ENCODE measurements at places on chromosomes 1 and 21. TPM values are rescaled to one million over a fixed set of nuclear protein-coding genes. Genes with fewer than 3 reads are reported as not detected.

The SLC2A5 gene
- 2.7 TPM for total RNA-seq

The DEPDC1 gene
- 1.9 TPM for total RNA-seq

The C8B gene
- total RNA-seq = not detected

The COL9A2 gene
- total RNA-seq = 11.4 TPM

DNA sequence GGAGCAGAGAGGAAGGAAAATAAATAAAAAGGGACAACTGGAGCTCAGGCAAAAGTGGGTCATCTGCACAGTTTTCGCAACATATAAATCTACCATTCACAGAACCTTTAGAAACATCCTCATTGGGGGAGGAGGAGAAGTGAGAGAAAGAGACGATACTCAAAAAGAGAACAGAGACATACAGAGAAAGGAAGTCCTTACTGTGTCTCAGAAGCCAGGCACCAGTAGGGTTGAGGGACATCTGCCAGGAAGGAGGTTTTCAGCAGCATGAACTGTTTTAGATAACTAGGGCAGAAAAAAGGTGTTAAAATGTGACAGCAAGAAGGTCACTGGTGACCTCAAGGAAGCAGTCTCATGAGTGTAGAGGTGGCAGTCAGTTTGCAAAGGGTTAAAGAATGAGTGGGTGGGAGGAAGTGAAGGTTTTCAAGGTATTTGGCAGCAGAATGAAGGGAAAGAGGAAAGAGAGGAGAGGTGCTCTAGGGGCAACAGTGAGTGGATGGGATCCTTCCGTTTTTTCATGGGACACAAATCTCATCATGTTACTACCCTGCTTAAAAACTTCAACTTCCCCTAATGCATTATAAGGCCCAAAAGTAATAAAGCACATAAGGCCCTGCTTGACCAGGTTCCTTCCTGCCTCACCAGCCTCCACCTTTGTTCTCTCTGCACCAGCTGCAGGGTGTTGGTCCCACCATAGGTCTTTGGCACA is 9.5 kb downstream of the JAK1 start:
- DNase-seq = no peak

DNA sequence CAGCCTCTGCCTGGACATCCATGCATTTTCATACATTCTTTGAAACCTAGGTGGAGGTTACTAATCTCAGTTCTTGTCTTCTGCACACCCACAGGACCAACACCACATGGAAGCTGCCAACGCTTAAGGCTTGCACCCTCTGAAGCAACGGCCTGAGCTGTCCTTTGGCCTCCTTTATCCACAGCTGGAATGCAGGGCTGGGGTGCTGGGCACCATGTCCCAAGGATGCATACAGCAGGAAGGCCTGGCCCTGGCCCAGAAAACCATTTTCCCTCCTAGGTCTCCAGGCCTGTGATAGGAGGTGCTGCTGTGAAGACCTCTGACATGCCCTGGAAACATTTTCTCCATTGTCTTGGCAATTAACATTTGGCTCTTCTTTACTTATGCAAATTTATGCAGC is 1168.6 kb downstream of the KCNT2 start:
- no peak for DNase-seq

GRCh38 chr1:65765631-65766030 is 27.1 kb upstream of the PDE4B start:
- no peak for DNase-seq

GRCh38 chr1:198423673-198424072 is 116.8 kb downstream of the ATP6V1G3 start:
- DNase-seq = no peak

DNA sequence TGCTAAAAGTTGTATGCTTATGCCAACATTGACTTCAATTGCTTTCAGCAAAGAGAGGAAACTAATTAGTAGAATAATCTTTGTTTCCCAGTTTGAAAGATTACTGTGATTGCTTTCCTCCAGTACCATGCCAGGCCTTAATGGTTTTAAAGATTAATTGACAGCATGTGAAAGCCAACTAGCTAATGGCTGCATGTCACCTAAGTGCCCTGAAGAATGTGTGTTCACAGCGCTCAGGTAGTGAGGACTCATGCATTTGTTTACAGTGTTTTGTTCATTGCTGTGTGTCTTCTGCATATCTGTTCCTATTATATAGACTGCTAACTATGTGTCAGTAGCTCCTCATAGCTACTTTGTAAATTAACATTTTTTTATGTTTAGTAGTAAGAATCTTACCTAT is 335.6 kb downstream of the LRRIQ3 start:
- no peak for DNase-seq

- DNase-seq = no peak
Measured at GRCh38 chr1:203662360-203662759, 35.7 kb downstream of the ATP2B4 start.

DNA sequence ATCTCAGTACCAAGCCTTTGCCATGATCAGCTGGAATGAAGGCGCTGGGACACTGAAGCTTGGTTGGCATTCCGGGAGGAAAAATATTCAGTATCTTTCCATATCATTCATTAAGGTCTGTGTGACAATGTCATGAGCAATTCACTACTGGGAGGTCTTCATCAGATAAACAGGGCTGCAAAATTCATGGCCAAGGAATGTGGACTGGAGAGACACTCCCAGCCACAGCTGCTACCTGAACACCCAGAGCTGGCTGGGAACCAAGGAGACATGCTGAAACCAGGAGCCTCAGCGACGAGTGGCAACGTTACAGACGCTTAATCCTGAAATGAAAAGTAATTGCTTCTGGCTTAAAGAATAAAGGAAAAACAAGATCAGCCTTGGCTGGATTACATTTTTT is 30.6 kb upstream of the DDAH1 start:
- DNase-seq = peak; percentile 65

- DNase-seq = no peak
Measured at GRCh38 chr1:172680733-172681275, 21.9 kb downstream of the FASLG start.

GRCh38 chr1:118958140-118958539 is 30.0 kb downstream of the TBX15 start:
- DNase-seq = no peak

DNA sequence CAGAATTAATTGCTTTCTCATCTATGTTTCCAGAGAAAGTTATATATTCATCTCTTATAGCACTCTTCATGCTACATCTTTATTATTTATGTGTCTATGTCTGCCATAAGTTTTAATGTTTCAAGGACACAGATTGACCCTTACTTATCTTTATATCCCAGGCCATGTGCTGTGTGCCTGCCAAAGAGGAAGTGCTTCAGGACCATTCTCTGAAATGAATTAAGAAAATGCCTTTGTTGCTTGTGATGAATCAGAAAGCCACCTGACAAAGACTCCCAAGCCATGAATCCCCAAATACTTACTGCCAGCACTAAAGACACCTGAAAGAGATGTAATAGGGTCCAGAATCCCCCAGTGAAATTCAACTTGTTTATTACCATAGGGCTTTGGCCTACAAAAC is 342.1 kb upstream of the C1orf87 start:
- DNase-seq = no peak

All from breast epithelium (tissue), 4 donors.